ENCODE measurements at places on chromosomes 13 and 19.

DNA sequence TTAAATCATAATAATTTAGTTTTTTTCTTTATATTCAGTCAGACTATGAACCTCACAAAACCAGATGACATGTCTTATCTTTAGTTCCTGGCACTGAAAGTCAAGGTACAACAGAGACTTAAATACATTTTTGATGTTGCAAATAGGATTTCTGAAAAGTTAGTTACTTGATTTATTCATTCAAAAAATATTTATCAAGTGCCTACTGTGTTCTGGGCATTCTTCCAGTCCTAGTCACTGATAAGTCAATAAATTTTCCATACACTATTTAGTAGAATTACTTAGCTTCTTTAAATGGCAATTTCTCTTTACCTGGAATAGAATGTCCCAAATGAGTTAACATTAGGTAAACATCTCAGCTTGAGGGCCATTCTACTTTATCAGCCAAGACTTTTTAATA lies 938.3 kb upstream of the PCDH9 start:
- DNase-seq: no peak

- no peak for DNase-seq
These were observed at the start of gene RASAL3 for GRCh38 chr19:15464394-15465385. Gene RASAL3 (minus strand): TSS chr19:15464544. CDS start chr19:15464358, 186 bp downstream.

DNA sequence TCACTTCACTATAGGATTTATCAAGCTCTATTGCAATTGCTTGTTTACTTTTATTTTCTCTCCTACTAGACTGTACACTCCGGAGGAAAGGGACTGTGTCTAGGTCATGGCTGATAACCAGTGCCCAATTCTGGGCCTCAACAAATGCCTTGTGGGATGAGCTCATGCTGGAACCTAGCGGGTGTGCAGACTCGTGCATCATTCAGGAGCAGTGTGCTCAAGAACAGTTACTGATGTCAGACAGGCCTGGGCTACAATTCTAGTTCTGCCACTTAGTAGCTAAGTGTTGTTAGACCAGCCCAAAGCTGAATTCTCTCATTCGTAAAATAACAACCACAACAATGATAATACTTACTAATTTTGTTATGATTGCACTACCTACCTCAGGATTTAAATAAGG lies 95.4 kb downstream of the CYSLTR2 start:
- DNase-seq: no peak

GRCh38 chr13:91292630-91293221 lies 54.8 kb upstream of the MIR17HG start:
- no peak for DNase-seq
